Activated CD8-positive, alpha-beta memory T cell treated with anti-CD3 and anti-CD28 coated beads for 1 hour (primary cell): ENCODE measurements at places on chromosomes 11 and 22.

DNA sequence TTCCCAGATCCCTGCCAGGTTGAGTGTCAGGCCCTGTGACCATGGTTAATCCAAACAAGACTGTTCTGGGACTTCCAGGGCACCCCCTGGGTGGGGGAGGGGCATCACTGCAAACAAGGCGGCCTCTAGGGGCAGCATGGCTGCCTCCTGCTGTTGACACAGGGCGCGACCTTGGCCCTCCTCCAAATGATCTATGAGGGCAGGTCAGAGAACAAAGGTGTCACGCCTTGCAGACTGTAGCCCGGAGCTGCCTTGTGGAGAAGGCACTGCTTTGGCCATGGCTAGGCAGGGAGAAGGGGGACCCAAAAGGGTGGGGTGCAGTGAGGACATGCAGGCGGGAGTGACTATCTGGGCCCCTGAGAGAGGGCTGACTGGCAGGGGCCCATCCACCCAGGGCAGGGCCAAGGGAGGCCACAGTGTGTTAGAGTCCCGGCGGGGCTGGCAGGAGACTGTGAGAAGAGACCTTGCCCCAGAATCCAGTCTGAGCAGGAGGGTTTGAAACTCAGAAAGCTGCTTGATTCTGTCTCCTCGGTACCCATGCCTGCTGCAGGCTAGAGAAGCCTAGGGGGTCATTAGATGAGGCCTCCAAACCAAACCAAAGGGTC, 35.6 kb downstream of the KCNC1 start:
- DNase-seq, result no peak

- DNase-seq, result no peak
Measured at GRCh38 chr22:24144778-24145085, 36.6 kb upstream of the SUSD2 start.

- DNase-seq, result no peak
Measured at GRCh38 chr22:35835998-35836691, 118.5 kb downstream of the APOL5 start.

- DNase-seq, result no peak
Measured at GRCh38 chr22:42299586-42300258, 29.3 kb upstream of the TCF20 start.

GRCh38 chr11:70307176-70307575, 36.7 kb downstream of the PPFIA1 start:
- DNase-seq, result no peak

- DNase-seq, result no peak
Measured at GRCh38 chr22:45442116-45442515, 28.6 kb downstream of the RIBC2 start.

DNA sequence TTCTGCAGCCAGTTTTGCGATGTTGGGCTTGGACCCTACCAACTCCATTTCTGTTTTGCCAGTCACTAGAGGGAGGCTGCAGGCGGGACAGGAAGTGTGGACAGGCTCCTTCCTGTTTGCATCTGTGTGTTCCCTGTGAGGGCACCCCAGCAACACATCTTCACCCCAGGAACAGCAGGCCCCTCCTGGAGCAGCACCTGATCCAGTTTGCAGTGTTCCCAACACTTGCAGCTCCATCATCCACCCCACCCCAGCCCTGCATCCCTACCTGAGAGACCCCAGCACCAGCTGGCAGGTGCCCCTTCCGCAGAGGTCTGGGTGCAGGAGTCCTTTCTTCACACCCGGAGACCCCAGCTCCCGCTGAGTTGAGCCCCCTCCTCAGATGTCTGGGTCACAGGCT, 7.4 kb upstream of the VSIG10L2 start:
- DNase-seq, result no peak
